ENCODE measurements at places on chromosomes 2 and 18.
A peak's percentile ranks its signal among the peaks of the same experiment; 100 is the strongest.

GRCh38 chr2:240255165-240255491 lies 114.7 kb upstream of the OTOS start:
- DNase-seq, result no peak

- peak; percentile 23 for DNase-seq
Measured at GRCh38 chr2:95273566-95274290, 521 bp upstream of the PROM2 start.

- no peak for DNase-seq
Measured at GRCh38 chr18:64528646-64529045, 379.8 kb upstream of the LINC00305 start.

GRCh38 chr2:232027530-232027929 lies 66.0 kb downstream of the DIS3L2 start:
- no peak for DNase-seq

GRCh38 chr2:164028814-164029534 lies 293.2 kb upstream of the FIGN start:
- no peak for DNase-seq

GRCh38 chr2:153451611-153452010 lies 27.0 kb downstream of the RPRM start:
- no peak for DNase-seq

DNA sequence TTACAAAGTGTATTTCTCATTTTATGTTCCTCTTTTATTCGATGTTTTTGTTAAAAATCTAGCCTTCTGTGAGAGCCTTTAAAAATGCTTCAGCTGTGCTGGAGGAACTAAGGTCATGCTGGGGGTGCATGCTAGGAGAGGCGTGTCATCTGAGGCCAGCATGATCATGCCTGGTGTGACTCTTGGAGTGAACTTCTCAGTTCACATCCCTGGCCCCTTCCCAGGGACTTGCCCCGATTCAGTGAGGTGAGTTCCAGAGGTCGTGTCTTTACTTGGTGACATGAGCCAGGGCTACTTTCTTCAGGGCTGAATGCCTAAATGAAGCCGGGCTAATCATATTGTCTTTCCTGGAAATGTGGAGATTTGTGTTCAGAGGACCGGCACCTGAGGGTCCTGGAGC lies 264.9 kb downstream of the MREG start:
- no peak for DNase-seq

DNA sequence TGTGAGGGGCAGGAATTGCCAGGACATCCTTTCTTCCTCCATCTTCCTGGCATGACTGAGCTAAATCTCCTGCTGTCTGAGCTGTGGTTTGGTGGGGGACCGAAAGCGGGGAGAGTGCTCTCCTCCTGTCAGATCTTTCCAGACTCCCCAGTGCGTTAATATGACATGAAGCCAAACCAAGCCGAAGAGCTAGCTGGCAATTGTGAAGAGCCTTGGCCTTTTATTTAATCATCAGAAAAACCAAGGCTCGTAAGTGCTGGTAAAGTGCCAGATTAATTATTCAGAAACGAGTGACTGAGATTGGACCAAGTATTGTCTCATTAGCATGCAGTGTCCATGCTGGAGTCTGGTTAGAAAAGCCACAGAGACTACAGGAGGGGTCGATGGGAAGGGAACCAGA lies 14.5 kb upstream of the LRPPRC start:
- no peak for DNase-seq

- no peak for DNase-seq
Measured at GRCh38 chr2:133755480-133756300, 187.4 kb upstream of the NCKAP5 start.

DNA sequence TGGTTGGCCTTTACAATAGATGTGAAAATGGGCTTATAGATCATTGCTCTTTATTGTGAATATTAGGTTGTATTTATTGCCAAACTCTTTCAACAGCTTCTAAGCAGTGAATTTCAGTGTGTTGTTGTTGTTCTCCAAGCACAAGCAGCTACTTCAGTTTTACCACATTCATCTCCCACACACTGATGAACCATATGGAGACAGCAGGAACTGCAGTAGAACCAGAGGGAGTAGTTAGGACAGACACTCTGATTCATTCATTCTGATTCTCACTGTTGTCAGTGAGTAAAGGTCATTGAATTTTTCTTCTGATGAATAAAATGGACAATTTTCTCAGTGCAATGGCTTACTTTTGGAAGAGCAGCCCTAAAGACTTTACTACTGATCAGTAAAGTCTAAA lies 40.2 kb downstream of the CCDC74A start:
- peak; percentile 13 for DNase-seq

DNA sequence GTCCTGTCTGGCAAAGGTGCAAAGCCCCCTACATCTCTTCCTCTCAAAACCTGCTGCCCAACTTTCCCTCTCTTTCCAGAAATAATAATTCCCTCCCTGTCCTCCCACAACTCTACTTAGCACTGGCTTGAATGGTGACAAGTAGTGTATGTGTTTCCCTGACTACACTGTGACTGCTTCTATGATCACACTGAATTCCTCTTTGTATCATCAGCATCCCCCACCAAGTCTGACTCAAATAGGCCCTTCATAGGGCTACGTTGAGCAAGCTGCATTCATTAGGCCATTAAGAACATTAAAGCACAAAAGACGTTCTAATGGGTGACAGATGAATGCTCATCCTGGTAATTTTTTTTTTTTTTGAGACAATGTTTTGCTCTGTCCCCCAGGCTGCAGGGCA lies 13.7 kb upstream of the ST3GAL5 start:
- DNase-seq, result no peak

DNA sequence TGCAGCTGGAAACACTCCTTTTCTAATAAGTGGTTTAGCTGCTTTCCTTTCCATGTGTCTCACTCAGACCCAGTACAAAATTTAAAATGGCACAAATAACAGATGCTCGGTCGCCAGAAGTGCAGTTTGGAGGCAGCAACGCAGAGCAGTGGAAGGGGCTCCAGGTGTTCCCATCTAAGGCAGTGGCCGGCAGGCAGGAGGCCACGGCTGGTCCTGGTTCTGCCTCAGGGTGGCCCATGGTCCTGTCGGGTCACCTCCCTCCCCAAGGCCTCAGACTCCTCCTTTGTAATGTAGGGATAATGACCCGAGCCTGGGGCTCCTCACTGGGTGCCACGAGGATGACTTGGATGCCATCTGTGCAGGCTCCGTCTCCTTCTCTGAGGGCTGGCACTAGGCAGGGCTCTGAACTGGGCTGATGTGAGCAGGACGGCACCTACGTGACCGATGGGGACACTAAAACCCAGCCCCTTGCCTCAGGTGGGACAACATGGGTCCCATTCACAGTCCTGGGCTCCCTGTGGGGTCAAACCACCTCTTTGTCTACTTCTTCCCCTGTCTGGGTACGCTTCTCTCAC lies 80.9 kb upstream of the SLC66A3 start:
- DNase-seq, result no peak

- DNase-seq, result peak; percentile 44
Measured at GRCh38 chr18:56351911-56352500, 286.4 kb downstream of the TXNL1 start.

- DNase-seq, result no peak
Measured at GRCh38 chr18:10907749-10908148, 241.6 kb downstream of the PIEZO2 start.

GRCh38 chr18:74480149-74480651 lies 16.0 kb upstream of the CNDP2 start:
- DNase-seq, result no peak

- DNase-seq, result no peak
Measured at GRCh38 chr2:176854878-176855277, 357.7 kb upstream of the HNRNPA3 start.

GRCh38 chr18:61400716-61401115 lies 67.5 kb downstream of the CDH20 start:
- DNase-seq, result no peak

DNA sequence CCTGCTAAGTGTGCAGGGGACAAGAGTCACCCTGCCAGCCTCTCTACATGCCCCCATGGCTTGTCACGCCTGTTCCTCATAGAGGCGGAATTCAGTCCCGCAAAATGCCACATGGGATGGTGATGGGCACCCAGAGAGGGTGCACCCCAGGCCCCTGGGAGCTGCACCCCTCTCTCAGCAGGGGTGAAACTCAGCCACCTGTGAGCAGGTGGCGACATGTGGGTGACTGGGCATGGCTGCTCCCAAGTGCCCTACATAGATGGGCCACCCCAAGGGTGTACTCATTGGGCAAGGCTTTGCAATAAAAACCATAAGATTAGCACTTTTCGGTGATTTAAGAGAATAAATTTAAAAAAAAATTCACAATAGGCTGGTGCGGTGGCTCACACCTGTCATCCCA lies 6.3 kb downstream of the HS6ST1 start:
- no peak for DNase-seq

DNA sequence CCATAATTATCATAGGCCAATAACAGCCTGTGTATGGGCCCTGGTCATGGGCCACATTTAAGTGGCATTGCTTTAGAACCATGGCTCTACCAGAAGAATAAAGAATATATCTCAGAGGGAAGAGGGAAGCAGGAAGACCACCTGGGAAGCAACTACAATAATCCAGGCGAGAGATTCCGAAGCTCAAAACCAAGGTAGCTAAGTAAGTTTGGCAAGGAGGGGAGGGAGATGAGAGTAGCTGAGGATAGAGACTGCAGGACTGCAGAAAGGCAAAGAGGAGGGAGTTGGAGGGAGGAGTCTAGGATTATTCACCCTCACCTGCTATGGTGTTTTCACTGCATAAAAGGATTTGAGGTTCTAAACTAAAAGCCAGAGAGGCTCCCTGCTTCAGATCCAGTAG lies 293.5 kb downstream of the SETBP1 start:
- no peak for DNase-seq

DNA sequence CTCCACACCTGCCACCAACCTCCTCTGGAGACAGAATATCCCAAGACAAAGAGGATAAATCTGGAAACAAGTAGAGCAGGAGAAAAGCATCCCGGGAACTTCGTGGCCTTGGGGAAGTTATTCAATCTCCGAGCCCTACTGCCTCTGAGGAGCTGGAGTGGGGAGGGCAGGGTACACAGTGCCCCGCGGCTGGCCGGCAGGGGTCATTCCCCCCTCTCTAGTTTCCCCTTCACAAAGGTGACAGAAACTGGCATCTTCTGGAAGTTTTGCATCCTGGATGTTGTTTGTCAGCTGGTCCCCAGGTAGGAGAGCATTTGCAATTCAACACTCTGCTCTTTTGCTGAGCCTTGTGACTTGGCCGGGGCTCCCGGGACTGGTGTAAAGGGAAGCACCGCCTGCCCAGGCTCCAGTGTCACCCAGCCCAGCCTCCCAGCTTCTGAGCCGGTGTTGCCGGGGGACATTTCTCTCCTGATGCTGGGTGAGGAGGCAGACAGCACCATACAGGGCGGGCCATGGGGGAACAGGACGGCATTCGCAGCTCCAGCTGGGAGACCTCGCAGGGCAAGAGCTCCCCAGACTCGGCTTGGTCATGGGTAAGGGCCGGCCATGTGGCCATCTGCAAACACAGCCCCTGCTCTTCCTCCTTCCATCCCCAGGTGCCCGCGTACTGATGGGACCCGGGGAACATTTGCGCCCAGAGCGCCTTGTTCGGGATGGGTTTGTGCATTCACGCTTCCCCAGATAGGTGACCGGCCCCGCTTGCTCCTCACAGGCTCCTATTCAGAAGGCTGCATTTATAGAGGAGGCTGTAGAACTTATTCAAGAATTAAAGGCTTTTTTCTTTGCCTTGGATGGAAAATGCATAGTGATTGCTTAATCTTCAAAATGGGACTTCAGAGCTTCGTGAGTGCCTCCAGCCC lies 7.4 kb upstream of the NTSR2 start:
- DNase-seq, result no peak

GRCh38 chr2:160737247-160737646 lies 243.6 kb upstream of the RBMS1 start:
- no peak for DNase-seq

DNA sequence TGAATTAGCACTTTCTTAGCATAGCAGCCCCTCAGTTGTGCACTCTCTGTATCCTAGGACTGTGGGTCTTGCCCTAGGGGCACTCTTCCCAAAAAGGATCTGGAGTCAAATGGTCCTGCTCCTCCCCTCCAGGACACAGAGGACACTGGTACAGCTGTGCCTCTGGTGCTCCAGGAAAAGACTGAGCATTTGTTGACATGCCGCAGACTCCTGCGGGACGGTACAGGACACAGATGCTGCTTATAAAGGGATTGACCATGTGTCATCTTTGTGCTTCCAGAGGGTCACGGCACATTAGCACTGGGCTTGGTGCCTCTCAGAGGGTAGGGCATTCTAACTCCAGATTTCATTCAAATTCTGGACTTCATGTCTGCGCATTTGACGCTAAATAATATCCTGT lies 110.5 kb downstream of the KLF7 start:
- DNase-seq, result no peak

GRCh38 chr2:31219131-31219969 lies 2.0 kb upstream of the CAPN14 start:
- no peak for DNase-seq

- DNase-seq, result no peak
Measured at GRCh38 chr2:241218131-241219029, 29.9 kb downstream of the ANO7 start.

DNA sequence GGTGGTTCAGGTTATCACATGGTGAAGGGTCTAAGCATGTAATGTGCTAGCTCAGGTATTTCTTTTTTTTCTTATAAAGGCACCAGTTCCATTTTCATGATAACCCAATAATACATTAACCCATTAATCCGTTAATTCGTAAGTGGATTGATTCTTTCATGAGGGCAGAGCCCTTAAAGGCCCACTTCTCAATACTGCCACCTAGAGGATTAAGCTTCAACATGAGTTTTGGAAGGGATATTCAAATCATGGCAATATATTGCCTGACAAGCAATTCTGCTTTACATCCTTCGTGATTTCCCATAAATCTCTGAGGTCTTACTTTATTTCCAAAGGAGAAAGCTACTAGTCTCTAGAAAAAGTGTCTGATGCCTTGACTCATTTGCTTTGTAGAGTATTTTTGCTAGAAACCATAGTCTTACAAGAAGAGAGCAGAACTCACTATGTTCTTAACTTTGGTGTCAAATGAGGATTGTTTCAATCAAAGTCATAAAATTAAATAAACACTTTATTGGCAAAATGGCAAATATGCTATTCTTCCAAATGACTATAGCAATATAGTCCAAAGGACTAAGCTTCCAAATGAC lies 271.3 kb downstream of the KCNS3 start:
- DNase-seq, result no peak

DNA sequence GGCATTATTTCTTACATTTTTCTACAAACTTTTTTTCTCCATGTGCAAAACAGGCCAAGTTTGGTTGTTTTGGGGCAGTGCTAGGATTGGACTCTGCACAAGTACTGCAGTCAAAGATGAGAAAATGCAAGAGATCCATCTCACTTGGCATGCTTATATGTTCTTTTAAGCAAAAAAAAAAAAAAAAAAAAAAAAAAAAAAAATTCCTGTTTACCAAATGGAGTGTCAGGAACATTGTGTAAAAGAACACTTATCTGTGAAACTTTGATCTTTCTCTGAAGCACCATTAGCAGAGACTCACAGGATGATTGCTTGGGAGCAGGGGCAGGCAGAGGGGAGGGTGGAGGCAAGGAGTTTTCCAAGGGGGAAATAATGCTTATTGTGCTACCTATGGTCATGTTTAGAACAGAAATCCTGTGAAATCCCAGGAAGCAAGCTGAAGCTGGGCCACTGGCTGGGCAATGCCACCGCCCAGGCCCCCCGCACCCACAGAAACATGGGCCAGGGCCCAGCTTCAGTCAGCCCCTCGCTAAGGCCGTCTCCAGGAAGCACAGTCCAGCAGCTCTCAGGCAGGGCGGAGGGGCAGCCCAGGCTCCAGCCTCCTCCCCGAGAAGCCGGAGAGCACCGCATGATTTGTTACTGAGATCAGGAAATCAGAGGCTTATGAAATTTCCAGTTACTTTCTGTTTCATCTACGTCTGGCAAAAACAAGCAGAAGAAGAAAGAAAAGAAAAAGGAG lies 229.4 kb downstream of the ZNF516 start:
- no peak for DNase-seq

GRCh38 chr2:101991721-101992145 lies at the start of gene IL1R2:
Gene IL1R2, plus strand, starts transcription at chr2:101991960. Its CDS starts 16,616 bp downstream, at chr2:102008576.
- DNase-seq, result peak; percentile 55

- no peak for DNase-seq
Measured at GRCh38 chr2:9667826-9668225, 37.0 kb upstream of the YWHAQ start.
